ENCODE measurements at places on chromosomes 5 and 9.

DNA sequence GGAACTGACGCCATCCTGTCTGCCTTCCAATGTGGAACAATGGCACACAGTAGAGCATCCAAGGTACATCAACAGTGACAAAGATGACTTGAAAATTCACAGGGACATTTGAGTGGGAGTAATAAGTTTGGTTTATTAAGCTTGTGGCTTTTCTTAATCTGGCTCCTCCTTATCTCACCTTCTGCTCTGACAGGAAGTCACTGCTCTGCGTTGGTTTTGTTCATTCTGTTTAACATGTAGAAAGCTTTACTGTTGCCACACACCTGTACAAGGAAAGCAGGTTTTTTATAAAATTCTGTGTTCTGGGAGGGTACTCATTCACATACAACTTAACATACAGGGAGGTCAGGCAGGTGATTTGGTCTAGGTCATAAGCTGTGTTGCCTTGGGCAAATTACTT is 1.6 kb upstream of the GZMK start:
- no peak for DNase-seq

DNA sequence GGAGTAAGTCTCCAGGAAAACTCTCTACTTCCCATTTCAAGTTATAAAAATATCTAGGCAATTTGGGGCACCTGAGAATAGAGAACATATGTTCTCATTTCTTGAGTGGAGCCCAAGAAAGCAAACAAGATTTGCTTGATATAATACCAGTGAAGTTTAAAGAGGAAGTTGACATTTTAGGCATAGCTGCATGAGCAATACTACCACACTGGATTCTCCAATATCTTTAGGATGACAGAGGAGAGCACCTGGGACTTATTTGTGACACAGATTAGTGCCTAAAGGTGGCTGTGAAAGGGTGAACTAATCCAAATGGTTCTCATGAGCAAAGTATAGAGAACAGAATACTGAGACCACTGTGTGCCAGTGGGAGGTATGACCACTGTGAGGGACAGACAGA is 423.5 kb upstream of the RIOK2 start:
- no peak for DNase-seq

DNA sequence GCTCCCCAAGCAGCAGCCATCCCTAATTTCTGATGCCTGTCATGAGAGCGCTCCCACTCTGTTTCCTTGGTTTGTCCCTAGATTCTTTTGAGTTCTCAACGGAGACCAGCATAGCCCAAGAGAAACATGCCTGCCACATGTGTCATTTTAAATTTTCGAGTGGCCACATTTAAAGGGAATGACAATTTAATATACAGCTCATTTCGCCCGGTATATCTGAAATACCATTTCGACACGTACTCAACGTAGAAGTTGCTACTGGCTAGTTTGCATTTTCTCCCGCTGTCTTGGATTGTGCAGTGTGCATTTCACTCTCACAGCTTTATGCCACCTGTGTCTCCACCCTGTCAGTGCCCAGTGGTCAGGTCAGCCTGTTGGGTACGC is 21.0 kb downstream of the LPCAT1 start:
- DNase-seq, result no peak

DNA sequence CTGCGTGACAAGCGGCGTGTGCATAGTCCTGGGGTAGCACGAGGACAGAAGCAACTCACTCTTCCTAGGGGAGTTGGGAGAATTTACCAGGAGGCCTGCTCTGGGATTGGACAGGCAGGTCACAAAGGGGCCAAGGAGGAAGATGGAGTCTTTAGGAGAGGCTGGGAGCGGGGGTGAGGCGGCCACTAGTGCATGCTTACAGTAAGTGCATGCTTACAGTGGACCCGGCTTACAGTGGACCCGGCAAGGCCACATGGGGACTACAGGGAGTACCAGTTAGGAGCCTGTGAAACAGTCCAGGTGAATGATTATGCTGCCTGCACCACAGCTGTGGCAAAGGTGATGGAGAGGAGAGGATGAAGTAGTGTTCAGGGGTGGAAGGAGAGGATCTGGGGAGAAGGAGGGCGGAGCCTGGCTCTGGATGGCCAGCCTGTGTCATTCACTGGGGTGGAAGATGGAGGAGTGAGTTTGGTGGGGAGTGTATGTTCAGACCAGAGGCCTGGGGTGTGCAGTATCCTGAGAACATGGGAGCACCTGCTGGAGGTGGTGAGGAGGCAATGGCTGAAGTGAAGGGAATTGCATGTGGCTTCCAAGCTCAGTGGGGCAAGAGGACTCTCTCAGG is 78.7 kb downstream of the CRB2 start:
- no peak for DNase-seq

DNA sequence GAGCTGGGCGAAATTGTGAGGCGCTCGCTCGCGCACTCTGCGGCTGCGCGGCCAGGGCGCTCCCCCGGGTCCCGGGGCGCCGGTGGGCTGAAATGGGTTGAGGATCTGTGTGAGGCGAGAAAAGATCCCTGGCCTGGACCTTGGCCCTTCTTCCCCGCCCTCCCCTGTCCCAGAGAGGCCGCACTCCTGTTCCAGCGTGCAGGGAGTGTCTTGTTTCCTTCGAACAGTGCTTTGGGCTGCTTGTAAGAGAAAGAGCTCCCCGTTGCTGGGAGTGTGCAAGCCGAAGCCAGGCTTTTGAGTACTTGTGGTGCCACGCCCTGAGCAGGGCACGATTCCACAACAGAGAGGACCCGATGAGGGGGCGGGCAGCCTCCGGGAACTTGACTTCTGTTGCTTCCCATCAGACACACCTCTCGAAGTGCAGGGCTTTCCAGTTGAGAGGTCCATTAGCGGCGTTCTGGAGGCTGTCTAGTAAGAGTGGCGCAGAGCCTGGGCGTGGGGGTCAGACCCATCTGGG is 535 bp downstream of the DOLPP1 start:
- DNase-seq, result no peak

GRCh38 chr5:124659798-124660197 is 86.6 kb downstream of the ZNF608 start:
- DNase-seq, result no peak

DNA sequence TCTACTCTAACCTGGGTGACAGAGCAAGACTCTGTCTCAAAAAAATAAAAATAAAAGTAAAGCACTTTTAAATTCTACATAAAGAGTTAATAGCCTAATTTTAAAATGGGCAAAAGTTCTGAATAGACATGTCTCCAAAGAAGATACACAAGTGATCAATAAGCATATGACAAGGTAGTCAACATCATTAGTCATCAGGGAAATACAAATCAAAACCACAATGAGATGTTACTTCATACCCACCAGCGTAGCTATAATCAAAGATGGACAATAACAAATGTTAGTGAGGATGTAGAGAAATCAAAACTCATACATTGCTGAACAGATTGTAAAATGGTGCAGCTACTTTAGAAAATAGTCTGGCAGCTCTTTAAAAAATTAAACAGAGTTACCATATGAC is 64.1 kb downstream of the IQGAP2 start:
- no peak for DNase-seq

- no peak for DNase-seq
Observed at GRCh38 chr5:148966348-148966747, 96.5 kb downstream of the SH3TC2 start.

DNA sequence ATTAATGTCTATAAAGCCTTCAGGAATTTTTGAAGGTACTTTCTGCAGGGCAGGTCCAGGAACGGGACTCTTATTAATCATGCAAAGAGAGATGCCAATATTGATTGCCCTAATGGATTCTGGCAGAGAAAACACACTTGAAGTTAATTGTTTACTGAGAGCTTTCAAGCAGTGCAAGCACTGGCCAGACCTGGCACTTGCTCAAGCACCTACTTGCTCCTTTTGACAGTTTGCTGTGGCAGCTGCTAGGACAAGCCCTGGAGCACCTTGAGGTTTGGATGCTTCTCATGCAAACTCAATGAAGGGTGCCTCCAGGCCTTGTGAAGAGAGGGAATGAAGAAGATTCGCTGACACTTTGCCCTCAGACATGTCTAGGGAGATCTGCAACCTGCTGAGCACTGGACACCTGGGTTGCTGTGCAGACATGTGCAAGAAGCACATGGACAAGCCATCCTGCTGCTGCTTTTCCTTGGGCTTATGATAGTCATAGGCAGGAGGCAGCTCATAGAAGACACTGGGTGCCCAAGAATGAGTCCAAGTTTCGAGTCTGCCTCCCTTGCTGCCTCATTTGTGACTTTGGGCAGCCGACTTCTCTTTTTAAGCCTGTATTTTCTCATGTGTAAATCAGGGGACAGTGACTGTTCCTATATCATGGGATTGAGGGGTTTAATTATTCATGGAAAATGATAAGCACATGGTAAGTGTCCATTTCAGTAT is 88.8 kb upstream of the EQTN start:
- DNase-seq, result no peak

GRCh38 chr5:158436271-158437065 is 577.5 kb upstream of the CLINT1 start:
- DNase-seq, result no peak

- DNase-seq, result no peak
Observed at GRCh38 chr9:114053246-114054005, 24.7 kb downstream of the AMBP start.

DNA sequence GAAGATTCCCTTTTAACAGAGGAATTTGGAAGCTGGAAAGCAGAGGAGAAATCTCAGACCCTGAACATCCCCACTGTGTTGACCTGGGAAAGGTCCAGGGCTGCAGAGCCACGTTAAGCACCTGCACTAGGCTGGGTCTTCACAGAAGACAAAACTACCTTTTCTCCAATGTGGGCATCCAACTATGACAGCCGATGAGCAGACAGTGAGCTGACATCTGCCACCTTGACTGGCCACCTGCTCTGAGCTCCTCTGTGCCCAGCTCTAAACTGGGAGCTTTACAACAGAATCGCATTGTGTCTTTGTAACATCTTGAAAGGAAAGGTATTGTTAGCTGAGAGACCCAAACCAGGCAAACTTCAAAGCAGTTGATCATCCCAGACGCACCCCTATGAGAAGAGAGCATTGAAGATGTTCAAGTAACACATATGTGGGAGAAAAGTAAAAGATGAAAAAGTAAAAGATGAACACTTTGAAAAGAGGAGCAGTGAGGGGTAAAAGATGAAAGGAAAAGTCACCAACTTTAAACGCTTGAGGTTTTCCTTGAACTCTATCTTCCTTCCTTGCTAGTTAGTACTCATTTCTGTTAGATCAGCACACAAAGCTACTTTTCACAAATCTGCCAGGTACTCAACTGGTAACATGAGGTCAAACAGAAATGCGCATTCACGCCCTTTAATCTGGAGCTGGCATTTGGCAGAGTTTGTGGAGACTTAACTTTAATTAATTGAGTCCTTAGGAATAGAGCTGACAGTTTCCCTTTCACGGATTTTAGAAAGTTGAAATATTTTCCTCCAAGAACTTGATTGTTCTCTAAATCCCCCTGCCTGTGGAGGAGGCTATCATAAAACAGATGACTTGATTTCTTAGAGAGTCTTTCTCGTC is 53.2 kb upstream of the CTXN3 start:
- no peak for DNase-seq

GRCh38 chr5:14902826-14903560 is 31.4 kb upstream of the ANKH start:
- no peak for DNase-seq

DNA sequence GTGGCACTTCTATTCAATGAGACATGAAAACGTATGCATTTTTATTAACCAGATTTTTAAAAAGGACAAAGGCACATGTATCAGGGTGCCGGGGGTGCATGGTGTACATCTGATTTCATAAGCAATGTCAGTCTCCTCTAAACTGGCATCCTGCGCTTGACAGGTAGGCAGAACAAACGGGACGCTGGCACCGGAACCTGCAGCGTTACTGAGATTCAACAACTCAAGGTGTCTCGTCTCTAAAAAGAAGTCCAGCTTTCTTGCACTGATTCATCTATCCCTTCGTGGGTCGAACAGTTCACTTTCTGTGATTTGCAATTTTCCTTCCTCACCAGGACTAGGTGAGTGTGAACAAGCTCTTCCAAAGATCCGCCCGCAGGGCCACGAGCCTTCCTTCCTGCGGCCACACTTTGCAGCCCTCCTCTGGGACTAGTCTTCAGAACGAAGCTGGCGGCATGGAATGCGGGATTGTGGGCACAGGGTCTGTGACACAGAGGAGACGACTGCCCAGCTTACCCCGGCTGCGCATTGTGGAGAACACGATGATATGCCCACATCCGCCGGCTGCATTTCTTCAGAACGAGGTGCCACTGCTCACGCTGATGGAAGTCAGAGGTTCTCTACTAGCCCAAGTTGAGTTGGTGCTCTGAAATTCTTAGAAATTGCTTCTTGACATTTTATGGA is 7.2 kb downstream of the SLC6A3 start:
- no peak for DNase-seq

DNA sequence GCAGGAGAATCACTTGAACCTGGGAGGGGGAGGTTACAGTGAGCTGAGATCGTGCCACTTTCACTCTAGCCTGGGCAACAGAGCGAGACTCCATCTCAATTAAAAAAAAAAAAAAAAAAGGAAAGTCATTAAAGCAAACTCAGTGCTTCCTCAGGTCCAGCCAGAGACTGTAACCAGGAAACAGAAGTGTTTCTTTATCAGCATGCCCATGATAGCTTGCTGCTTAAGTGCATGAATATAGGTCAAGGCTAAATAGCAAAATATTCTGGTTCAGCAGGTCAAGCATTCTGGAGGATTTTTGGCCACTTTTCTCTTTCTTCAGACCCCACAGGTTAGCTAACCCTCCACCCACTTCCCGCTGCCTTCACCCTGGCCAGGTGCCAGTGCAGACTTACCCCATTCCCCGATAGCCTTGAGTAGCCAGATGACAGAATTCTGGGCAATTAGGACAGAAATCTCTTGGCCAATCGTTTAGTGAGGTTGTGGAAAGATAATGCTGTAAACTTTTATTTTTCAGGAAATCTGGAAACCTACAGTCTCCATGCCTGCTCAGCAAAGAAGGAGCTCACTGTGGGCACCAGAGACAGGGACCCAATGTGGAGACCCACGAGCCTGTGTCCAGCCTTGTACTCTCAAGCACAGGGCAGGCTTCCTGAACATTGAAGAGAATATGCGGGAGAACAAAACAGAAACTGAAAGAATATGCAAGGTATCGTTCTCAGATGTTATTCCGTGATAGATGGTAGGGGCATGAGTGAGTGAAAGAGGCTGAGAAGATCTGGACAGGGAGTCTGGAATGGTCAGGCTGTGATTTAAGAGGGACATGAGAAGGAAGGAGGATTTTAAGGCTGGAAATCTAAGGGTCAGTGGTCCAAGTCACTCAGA is 4.2 kb upstream of the UGT3A2 start:
- DNase-seq, result no peak

- DNase-seq, result no peak
Observed at GRCh38 chr9:130198501-130199179, 26.4 kb downstream of the NCS1 start.

DNA sequence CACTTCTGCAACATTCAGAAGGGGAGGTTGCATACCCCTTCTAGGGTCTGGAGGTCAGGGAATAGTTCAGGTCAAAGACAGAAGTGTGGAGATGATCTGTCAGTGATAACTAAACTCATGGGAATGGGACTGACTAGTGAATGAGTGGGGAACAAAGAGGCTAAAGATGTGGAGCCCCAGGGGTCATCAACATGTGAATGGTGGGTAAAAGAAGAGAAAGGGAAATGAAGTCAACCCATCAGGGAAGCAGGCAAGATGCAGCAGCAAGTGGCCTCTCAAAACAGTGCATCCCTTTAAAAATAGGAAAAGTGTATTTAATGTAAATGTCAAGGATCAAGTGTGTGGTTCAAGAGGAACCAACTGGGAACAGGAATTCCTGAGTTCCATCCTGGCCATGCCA is 69.9 kb downstream of the PLPPR1 start:
- no peak for DNase-seq

All from HFFc6 (cell line).